ENCODE measurements at places on chromosomes 7 and 10. TPM values are rescaled to one million over a fixed set of nuclear protein-coding genes. Genes with fewer than 3 reads are reported as not detected.

Gene VCL
- total RNA-seq, result 26.0 TPM

Gene CYP2C18
- total RNA-seq, result 1.1 TPM

Gene TEX47
- total RNA-seq, result not detected

Gene DENND10
- total RNA-seq, result 25.4 TPM

Gene HIP1
- 2.3 TPM for total RNA-seq

GRCh38 chr10:86392723-86393094, 26.1 kb upstream of the GRID1 start:
- no peak for DNase-seq

GRCh38 chr7:31763548-31763947, 76.5 kb downstream of the PPP1R17 start:
- DNase-seq, result no peak

- no peak for DNase-seq
Observed at GRCh38 chr10:74314166-74314565, 163.1 kb downstream of the ADK start.
